ENCODE measurements at places on chromosomes 3 and 15.

GRCh38 chr15:94582368-94582767, 351.0 kb downstream of the MCTP2 start:
- DNase-seq: peak; percentile 17

DNA sequence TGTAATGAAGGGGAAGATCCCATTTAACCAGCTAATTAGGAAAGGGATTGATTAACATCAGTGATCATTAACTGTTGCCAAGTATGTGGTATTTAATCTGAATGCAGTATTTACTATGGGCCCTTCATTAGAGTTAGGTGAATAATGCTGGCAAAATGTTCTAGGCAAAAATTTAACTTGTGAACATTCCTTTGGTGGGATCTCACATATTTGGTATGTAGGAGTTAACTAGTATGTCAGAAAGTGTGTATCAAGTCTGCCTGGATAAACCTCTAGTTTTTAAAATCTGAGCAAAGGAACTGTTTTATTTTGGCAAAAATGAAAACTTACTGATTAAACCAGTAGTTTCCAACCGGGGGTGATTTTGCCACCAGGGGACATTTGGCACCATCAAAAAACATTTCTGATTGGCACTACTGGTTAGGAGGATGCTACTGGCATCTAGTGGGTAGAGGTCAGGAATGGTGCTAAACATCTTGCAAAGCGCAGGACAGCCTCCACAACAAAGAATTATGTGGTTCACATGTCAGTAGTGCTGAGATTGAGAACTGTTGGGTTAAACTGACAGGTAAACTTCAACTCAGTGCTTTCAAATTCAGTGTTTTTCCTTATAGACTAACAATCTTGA, 22.5 kb downstream of the LRTM1 start:
- no peak for DNase-seq

- DNase-seq: no peak
Measured at GRCh38 chr3:143135150-143135549, 15.6 kb downstream of the CHST2 start.

GRCh38 chr15:44207643-44208042, 12.6 kb upstream of the FRMD5 start:
- DNase-seq: no peak

GRCh38 chr15:69074843-69075224, 60.3 kb downstream of the NOX5 start:
- no peak for DNase-seq

- DNase-seq: no peak
Measured at GRCh38 chr3:45547764-45548680, 46.5 kb upstream of the LIMD1 start.

DNA sequence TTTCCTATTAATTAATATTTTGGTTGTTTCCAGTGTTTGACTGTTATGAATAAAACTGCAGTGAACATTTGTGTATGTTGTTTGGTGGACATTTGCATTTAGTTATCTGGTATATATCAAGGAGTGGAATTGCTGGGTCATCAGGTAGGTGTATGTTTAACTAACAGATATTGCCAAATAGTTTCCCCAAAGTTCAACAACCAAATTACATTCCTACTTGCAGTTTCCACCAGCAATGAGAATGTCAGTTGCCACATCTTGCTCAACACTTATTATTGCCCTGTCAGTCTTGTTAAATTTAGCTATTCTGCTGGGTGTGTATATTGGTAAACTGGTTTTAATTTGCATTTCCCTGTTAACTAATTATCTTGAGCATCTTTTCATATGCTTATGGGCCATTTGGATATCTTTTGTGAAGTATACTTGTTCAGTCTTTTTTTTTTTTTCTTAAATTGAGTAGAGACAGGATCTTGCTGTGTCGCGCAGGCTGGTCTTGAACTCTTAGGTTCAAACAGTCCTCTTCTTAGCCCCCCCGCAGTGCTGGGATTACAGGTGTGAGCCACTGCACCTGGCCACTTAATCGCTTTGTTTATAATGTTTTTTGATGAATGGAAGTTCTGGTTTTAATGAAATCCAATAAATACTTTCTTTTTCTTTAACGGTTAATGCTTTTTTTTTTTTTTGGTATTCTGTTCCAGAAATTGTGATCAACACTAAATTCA, 7.9 kb downstream of the FEM1B start:
- no peak for DNase-seq

GRCh38 chr3:94673876-94674275, 611.0 kb downstream of the NSUN3 start:
- no peak for DNase-seq

- no peak for DNase-seq
Measured at GRCh38 chr15:53511175-53511574, 248.3 kb downstream of the WDR72 start.

DNA sequence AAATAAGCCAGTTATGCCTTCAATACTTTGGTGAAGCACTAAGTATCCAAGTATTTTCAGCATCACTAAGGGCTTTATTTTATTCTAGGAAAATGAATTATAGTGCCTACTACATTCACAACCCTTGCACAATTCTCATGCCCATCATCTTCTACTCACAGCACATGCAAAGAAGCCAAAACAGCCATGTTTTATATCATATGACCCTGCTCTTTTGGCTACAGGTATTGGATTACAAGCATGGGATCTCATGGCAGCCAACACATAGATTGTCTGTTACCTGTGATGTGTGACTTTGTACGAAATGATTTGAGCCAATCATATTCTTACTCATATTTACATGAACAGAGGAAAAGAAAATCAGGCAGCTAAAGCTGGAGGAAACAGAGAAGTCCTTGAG, 38.6 kb downstream of the STT3B start:
- DNase-seq: no peak

DNA sequence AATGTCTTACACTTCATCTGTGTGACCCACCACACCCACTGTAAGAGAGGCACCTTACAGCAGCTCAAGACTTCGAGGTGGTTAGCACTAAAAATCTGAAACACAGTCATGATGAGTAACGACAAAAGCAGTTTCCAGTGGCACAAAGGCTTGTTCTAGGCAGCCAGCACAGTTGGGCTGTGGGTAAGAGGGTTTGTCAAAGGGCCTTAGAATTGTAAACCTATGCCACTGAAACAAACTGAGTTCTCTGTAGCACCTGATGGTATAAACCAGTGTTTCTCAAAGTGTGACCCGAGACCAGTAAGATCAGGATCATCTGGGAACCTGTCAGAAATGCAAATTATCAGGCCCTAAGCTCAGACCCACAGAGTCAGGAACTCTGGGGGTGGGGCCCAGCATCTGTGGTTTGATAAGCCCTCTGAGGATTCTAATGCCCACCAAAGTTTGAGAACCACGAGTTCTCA, 36.5 kb downstream of the DAPK2 start:
- DNase-seq: peak; percentile 45

DNA sequence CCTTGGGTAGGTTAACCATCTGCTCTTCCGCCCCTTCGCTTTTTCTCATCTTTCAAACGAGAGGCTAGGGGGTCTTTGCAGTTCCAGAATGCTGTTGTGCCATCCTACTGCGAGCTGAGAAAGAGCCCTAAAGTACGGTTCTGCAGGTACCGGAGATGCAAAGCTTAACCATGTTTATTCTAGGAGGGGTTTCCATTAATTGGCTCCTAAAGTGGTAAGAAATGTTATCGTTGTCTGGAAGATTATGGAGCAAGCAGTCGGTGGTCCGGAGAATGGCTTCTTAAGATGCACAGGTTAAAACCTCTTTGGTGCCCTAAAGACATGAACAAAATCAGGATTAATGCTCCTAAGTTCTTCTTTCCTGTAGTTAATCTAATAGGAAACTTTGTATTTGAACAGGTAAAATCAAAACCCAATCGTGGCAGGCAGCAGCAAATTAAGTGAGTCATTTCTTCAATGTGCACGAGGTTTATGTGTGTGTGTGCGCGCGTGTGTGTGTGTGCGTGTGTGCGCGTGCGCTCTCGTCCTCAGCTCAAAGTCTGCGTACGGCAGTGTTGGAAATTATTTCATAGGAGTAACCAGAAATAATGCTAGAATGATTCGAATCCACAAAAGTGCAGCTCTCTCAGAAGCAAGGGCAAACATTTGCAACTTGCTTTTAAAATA, 772 bp downstream of the FAM81A start:
- DNase-seq: no peak

GRCh38 chr3:3519266-3519665, 280.0 kb upstream of the LRRN1 start:
- DNase-seq: no peak

Measured in stimulated activated CD4-positive, alpha-beta T cell treated with anti-CD3 and anti-CD28 coated beads, Interleukin-12 subunit alpha, Interleukin-12 subunit beta, amount 100 ng/mL, for 48 hours (primary cell).